ENCODE measurements at places on chromosomes 5 and 9. TPM values are rescaled to one million over a fixed set of nuclear protein-coding genes. Genes with fewer than 3 reads are reported as not detected.

The WHRN gene
- 0.94 TPM for total RNA-seq

GRCh38 chr5:103582364-103582763 is 19.8 kb upstream of the NUDT12 start:
- no peak for DNase-seq

The C6 gene
- not detected for total RNA-seq

GRCh38 chr9:20402273-20402875 is 219.9 kb downstream of the MLLT3 start:
- DNase-seq = no peak

- DNase-seq = no peak
Measured at GRCh38 chr5:66689522-66690220, 93.5 kb downstream of the MAST4 start.

GRCh38 chr9:27654629-27655285 is 81.5 kb upstream of the C9orf72 start:
- DNase-seq = no peak

The IFNA16 gene
- total RNA-seq = not detected

All from occipital lobe (tissue), 3 donors.